ENCODE measurements at places on chromosomes 7 and 10.
A peak's percentile ranks its signal among the peaks of the same experiment; 100 is the strongest.

- DNase-seq: no peak
Measured at GRCh38 chr7:44521347-44522095, 19.6 kb downstream of the NPC1L1 start.

GRCh38 chr10:69047111-69047832, 40.6 kb upstream of the SRGN start:
- DNase-seq: no peak

GRCh38 chr10:122815458-122815857, 30.2 kb downstream of the CUZD1 start:
- DNase-seq: no peak

DNA sequence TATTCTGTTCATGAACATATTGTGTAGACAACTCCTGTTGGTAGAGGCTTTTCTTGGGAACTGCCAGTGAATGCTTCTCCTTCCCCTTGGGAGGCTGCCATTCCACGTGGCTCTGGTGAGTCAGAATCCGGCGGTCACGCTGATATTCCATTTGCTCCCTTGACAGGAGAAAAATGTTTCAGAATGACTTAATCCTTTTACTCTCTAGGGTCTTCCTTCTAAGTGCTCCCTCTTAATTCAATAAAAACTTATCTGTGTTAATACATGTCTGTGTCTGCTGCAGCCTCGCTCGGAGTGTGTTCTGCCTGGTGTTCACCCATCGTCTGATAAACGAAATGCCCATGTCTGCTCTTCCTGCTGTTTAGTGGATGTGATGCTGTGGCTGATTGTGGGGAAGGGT, 278.6 kb downstream of the ARHGAP12 start:
- peak; percentile 89 for DNase-seq

DNA sequence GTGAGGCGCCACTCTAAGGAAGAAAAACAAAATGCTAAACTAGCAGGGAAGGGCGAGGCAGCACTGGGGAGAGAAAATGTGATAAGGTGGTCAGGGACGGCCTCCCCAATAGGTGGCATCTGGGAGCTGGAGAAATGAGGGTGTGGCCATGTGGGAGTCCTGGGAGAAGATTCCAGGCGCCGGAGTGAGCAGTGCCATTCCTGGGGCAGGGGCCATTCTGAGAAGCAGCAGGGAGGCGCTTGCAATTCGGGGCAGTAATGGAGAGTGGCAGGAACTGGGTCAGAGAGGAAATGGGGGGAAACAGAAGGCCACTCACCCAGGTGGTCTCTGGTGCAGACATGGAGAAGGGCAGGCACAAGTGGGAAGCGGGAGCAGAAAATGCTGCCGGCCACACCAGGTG, 61.8 kb upstream of the LRRC18 start:
- no peak for DNase-seq

DNA sequence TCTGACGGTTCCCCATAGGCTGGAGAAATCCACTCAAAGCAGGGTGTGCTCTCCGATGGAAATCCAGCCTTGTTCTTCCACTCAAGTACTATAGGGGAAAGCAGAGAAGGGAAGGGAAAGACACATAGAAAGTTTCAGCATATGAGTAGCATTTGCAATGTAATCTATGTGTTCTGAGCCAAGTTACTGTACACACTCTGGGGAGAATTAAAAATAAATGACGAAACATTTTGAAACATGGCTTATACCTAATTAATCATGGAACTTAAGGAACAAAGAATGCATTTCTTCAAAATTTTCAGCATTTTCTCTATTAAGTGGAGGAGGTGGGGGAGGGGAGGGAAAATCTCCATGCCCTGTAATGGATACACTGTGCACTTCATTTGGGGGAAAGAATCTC, 198.1 kb upstream of the HABP2 start:
- no peak for DNase-seq

DNA sequence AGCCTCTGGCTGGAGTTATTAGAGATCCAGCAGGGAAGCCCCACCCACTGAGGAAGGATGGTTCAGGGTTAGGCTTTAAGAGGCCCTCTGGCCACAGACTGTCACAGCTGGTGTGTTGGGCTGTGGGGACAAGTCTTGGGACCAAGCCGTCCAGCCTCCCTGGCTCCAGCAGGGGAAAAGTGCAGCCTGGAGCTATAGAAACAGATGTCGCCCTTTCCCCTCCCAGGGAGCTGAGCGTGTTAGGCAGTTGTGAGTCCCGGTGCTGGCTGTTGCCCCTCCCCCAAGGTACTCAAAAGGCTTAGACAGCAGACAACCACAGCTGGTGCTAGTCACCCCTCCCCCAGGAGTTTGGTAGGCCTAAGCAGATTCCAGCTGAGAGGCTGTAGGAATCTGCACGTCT, 143.4 kb downstream of the TMEM168 start:
- DNase-seq: no peak

DNA sequence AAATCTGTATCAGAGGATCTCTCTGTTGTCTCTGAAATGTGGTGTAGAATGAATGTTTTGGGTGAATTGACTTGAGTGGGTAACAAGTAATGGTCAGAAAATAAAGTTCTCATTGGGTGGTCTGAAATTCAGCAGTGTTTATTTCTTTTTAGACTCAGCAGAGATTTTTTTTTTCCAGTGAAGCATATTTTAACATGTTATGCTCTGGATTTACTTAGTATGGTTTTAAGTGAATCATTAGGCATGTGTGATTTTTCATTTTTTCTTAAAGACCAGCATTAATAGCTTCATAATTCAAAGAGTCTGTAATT, 63.5 kb downstream of the REEP3 start:
- DNase-seq: no peak

- no peak for DNase-seq
Measured at GRCh38 chr7:157702311-157703023, 365.7 kb downstream of the DNAJB6 start.

GRCh38 chr7:65809259-65809981, 63.5 kb upstream of the VKORC1L1 start:
- no peak for DNase-seq

DNA sequence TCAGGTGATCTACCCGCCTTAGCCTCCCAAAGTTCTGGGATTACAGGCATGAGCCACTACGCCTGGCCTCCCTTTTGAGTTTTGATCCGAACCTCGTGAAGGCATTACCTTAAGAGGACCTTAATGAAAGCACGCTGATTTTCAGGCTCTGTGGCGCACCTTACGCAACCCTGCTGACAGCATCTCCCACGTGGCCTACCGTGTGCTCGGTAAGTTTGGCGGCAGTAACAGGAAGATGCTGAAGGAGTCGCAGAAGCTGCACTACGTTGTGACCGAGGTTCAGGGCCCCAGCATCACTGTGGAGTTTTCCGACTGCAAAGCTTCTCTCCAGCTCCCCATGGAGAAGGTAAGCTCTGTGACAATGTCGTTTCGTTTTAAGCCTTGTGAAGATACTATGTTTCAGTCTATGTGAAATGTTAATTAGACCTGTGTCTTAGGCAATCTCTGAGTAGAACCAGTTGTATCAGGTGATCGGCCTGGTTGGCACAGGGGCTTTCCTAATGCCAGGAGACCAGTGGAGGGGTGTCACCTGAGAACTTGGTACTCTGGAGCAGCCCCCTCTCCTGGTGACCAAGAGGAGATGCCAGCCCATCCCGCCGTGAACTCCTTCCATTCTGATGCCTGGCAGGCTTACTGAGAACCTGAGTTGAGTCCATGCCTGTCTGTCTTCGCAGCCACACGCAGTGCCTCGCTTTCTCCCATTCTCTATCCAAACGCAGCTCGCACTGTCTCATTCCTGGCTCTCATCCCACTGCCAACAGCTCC, 43.5 kb downstream of the TRRAP start:
- no peak for DNase-seq

GRCh38 chr10:110275128-110275729, 29.5 kb downstream of the SMNDC1 start:
- DNase-seq: no peak

DNA sequence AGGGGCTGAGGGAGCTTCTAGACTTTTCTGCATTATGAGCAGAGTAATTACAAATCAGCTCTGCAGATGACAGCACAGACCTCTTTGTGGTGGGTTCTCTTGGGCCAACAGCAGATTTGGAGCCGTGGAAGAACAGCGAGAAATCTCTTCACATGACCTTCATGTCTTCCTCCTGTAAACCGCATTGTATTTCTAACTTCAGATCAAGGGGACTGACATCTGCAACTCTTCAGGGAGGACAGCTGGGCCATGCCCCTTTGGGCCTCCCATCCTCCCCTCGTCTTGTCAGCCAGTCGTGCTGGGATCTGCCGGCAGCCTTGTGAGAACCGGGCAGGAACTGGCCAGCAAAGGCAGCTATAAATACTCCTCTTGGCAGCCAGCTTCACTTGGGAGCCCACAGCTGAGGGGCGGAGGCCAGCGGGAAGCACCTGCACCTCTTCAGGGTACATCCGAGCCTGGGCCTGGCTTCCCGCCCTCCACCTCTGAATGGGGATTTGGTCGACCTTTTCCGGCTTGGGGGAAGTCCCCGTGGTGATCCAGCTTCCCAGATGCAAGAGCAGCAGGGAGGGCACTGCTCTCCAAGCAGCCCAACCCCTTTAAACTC, 54.7 kb downstream of the STEAP1B start:
- no peak for DNase-seq

- DNase-seq: no peak
Measured at GRCh38 chr7:10245406-10245805, 728.3 kb upstream of the PHF14 start.

DNA sequence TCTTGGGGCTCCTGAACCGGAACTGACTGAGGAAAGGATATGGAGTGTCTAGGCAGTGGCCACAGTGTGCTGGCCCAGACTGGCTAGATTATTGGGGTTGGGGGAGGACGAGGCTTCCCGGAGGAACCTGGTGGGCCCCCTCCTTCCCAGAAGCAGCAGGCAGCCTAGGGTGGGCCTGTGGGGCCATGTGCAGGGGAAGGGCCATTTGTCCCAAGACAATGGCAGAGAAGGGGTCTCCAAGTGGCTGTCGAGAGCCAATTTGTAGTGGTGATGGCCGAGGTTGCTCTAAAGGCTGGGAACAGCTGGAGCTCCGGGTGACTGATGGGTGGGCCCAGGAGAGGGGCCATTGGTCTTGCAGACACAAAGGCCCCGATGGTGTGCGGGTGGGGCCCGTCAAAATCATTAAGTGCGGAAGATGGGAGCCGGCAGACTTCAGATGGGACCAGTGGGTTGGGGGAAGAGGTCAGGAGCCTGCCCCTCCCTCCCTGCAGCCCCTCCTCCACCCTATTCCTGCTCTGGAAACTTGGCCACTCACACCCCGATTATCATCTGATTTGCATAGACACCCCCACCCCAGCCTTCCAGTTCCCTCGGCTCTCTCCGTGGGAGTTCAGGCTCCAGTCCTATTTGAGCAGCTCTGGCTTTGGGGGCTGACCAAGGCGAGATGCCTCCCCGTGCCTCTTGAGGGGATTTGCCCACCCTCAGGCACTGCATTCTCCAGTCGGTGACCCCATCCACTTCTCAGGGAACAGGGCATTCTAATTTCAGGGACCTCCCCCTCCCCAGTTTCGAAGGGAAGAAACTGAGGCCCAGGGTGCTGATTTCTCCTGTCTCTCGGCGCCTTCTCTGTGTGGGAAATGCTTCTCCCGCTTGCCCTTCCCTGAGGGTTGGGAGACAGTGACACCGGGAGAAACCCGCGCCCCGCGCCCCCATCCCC, 36.0 kb upstream of the PAX2 start:
- no peak for DNase-seq

DNA sequence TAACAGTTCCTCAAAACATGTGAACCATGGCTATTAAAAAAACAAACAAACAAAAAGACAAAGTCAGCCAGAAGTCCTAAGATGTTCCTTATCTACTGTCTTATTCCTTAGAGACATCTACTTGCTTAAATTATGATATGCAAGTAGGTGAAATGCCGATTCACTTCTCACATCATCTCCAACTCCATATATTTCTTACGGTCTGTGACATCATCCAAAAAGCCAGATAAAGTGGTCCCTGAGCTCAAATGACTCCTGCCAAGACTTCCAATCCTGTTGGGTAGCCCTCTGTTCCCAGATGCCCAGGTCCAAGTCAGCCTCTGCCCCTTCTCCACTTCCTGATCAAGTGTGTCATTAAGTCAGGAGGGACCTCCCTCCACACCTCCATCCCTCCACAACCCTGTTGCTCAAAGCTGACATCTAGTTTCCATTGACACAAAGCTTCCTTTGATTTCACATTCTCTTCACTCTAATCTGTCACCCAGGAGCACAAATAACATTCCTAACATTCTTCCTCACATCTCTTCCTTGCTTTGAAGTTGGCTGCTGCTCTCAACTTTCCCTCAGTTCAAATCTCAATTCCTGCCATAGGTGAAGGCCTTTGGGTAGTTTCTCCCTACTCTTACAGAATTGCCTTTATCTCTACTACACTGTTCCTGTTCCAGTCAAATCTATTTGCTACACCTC, 56.1 kb upstream of the PDLIM1 start:
- no peak for DNase-seq

DNA sequence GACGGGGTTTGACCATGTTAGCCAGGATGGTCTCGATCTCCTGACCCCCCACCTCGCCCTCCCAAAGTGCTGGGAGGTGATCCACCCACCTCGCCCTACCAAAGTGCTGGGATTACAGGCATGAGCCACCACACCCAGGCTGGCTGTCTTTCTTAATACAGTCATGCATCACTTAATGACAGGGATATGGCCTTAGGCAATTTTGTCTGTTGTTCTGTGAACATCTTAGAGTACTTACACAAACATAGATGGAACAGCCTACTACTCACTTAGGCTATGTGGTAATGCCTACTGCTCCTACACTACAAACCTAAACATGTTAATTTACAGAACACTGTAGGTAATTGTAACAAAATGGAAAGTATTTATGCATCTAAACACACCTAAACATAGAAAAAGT, 106.6 kb upstream of the KCNMA1 start:
- no peak for DNase-seq

Measured in brain microvascular endothelial cell (primary cell).